Testis (tissue), 5 donors: ENCODE measurements at places on chromosomes 2 and 18. TPM values are rescaled to one million over a fixed set of nuclear protein-coding genes. Genes with fewer than 3 reads are reported as not detected.

The ITGB1BP1 gene
- polyA plus RNA-seq: 45.6 TPM

The SKOR2 gene
- 0.59 TPM for polyA plus RNA-seq

The HNRNPA3 gene
- polyA plus RNA-seq: 284 TPM

The TNFAIP6 gene
- polyA plus RNA-seq: 26.1 TPM

The NABP1 gene
- 40.6 TPM for polyA plus RNA-seq

The M1AP gene
- 21.4 TPM for polyA plus RNA-seq

The RELCH gene
- 15.7 TPM for polyA plus RNA-seq

The CHRNA1 gene
- 2.7 TPM for polyA plus RNA-seq

The DSG3 gene
- polyA plus RNA-seq: 0.16 TPM

The SH2D6 gene
- 15.9 TPM for polyA plus RNA-seq

The NT5C1B gene
- 74.9 TPM for polyA plus RNA-seq
